ENCODE measurements at places on chromosomes 2 and 18.

DNA sequence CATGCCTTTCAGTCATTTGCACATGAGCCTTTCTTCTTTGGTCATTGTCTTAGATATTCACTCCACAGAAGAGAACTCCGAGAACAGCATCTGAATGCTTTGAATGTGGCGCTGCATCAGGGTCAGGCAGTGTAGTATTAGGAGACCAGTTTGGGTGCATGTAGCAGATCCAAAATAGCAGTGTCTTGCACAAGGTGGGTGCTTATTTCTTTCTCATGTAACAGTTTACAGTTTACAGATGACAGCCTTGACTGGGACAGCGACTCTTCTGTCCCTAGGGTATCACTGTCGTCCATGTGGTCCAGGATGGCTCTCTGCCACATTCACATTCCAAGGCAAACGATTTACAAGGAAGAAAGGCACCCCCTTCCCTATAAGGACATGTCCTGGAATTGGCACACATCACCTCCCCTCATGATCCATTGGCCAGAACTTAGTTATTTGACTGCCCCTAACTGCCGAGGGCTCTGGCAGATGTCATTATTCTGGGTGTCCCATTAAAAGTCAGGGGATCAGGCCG lies 101.0 kb downstream of the STPG4 start:
- DNase-seq = no peak

DNA sequence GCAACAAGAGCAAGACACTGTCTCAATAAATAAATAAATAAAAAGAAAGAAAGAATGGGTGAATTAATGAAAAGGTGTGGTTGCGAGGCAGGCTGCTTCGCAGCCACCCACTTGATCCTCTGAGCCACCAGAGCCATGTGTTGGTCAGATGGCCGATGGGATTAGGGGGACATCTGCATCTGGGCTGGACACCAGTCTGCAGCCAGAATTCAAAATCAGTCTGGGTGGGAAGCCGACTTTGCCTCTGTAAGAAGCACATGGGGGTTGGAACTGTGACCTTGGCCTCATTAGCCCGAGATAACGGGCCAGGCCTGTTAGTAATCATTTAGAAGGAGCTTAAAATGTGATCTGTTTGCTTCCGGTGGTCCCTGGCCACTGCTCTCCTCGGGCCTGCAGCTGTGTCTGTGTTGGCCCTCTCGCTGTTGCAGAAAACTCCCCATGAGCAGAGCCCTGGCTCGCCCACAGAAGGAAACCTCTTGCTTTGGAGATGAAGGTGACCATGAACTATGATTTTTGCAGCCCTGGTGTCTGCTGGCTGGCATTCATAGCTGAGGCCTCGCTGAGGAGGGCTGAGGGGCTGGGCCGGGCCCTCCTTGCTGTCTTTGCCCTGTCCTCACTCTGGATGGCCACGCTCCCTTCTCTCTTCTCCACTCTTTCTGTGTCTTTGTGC lies 94.4 kb downstream of the DYSF start:
- no peak for DNase-seq

DNA sequence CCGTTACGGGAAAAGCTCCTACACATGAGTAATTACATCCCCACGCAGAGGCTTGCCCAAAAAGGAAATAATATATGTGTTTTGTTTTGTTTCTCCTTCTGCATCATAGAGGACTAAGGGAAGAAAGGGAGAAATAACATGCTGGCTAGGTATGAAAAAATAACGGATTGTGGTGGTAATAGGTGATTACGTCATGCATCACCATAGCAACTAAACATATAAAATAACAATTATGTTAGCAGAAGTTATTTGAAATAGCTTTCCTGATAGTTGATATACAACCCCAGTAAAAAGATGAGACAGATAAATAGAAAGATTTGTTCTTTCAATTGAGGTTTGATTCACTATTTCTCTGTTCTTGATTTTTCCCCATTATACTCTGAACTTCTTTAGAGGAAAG lies 518.0 kb downstream of the ZNF516 start:
- DNase-seq = no peak

DNA sequence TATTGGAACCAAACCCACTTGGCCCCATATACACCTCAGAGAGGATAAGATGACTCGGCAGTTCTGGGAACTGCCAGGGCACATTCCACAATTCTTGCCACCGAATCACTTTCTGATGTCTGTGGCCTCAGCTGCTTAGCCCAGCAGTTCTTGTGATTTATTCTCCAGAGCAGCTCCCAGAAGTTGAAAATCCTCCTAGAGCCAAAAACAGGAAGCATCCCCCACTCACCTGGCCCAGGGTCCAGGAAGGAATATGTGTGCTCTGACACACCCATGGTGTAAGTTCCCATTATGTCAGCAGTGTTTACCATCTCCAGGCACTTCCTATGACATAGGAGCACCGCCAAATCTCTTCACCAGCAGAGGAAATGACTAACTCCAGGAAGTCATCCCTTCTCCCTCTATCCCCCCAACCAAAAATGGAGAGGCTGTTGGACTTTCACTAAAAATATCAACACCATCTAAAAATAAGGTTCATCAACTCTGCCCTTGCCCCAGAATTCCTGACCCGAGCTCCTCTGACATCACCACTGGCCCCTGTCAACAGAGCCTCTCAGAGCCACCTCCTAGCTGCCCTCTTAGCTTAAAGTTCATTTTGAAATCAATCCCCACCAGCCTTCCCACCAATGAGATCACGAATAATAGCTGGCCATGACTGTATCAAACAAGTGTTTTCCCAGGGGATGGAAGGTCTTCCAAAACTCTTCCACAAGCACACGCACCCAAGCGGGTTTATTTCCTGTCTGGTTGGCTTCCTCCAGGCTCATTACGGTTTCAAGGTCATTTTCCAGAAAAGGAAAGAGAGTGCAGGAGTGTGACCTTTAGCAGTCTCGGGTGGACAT lies 223.1 kb upstream of the PARD3B start:
- no peak for DNase-seq

DNA sequence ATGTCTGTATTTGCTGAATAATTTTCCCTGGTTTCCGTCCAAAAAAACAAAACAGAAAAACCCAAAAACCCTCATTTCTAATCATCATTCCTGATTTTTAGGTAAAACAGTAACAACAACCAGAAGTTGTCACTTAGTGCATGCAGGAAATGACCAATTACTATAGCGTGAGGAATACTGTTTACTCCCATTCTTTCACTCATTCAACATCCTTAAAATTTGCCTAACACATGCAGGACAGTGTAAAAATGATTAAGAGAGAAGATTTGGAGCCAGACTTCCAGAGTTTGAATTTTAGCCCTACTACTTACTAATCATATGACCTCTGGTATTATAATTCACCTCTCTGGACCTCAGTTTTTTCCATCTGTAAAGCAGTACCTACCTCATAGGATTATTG lies 83.1 kb downstream of the FIGN start:
- DNase-seq = no peak

All from left renal pelvis (tissue), 4 donors.